ENCODE measurements at places on chromosomes 4 and X.

DNA sequence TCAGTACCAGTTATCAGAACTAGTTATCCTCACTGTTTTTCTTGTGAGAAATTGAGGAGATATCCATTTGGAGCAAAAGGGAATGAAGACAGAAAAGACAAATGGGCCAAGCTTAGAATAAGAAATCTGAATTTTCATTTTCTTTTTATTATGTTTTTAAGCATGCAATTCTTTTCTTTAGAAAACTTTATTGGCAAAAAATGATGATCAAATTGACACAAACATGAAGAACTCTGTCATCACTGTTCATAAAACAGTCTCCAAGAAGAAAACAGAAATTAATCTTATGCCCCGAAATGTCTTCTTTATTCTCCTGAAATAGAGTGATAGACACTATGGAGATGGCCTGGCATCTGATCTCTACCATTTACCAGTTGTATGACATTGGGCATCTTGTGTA is 139.0 kb downstream of the ARHGAP24 start:
- DNase-seq: no peak

GRCh38 chrX:142054094-142054493 is 150.4 kb downstream of the MAGEC1 start:
- no peak for DNase-seq

DNA sequence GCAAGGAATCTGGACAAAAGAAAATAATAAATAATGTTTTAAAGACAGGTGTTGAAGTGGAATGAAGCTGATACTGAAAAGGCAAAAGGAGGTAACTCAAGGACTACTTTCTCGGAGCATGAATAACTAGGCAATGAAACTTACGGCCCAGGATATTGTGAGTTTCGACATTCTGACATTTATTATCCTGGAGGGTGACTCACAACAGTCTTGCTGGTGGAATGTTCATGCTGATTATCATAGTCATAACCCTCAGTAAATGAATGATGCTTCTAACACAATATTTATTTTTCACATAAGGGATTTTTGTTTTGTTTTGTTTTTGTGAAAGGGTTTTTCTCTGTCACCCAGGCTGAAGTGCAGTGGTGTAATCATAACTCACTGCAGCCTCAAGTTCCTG is 147.0 kb upstream of the HPGD start:
- DNase-seq: no peak

DNA sequence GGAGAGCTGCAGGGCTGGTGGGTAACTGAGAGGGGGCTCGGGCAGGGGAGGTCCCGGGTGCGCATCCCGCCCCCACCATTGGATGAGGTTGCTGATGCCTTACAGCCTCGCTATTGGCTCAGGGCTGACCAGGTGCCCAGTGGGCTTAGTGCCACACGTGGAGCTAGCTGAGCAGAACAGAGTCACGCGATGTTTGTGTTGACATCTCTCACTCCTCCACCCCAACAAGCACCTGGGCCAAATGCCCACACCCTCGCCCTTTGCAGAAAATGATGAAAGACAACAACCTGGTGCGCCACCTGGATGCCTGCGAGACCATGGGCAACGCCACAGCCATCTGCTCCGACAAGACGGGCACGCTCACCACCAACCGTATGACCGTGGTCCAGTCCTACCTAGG is 31.8 kb downstream of the ATP2B3 start:
- no peak for DNase-seq

DNA sequence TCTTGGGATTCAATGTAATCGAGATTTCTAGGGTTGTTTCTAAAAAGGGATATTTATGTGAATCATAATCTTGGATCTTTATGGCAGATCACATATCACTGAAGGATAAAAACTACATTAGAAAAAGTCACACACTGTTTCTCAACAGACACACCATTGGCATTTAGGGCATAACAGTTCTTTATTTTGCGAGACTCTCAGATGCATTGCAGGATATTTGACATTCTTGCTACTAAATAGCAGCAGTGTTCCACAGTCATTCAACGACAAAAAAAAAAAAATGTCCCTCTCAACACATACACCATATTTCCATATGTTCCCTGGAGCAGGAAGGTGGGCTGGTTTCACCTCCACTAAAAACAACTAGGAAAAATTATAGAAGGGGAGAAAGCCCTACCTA is 243.4 kb upstream of the PCDH18 start:
- DNase-seq: no peak
